Mucosa of descending colon (tissue), 3 donors: ENCODE measurements at places on chromosomes 6 and 20.
A peak's percentile ranks its signal among the peaks of the same experiment; 100 is the strongest.

DNA sequence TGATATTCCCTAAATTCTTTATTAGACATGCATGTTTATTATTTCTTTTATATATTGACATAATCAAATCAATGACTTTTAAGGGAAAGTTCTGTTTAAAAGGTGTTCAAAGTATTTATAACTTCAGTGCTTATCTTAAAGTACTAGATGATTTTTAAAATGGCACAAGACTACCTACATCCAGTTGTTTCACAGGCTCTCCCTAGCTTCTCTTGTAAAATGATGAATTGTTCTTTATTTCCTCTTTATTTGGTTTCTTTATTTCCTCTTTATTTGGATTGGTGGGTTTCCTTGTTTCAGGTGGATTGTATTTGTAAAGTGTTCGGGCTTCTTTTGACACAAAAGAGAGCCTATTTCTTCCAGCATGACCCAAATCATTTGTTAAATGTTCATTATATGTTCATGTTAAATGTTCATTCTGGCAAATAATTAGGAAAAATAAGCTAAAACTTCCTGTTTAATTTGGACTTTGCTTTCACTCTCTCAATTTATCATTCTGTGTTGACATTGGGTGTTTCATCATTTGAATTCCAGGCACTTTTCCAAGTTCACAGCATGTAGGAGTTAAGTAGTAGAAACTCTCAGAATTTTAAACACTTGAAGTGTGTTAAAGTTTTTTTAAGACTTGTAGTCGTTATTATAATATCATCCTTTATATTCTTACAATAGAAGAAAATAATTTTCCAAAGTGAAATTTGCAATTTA lies 24.6 kb downstream of the MLIP start:
- peak; percentile 23 for DNase-seq

DNA sequence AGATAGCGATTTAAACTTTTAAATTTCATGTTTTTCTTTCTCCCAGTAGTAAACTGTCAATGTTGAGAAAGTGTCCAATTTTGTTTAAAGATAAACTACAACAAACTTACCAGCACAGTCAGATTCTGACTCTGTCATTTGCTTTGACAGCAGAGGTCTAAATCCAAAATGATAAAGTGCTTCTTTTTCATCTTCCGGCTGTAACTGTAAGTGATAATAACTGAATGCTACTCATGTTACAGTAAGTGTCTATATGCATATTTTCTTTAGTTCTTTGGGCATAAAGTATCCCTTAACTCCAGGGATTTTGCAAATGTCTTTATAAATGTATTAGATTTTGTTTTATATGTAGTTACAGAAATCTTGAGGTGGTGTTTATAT lies 610.4 kb downstream of the RFPL4B start:
- no peak for DNase-seq

- DNase-seq, result peak; percentile 6
Observed at GRCh38 chr20:61667056-61667792, 398.5 kb downstream of the TAF4 start.

DNA sequence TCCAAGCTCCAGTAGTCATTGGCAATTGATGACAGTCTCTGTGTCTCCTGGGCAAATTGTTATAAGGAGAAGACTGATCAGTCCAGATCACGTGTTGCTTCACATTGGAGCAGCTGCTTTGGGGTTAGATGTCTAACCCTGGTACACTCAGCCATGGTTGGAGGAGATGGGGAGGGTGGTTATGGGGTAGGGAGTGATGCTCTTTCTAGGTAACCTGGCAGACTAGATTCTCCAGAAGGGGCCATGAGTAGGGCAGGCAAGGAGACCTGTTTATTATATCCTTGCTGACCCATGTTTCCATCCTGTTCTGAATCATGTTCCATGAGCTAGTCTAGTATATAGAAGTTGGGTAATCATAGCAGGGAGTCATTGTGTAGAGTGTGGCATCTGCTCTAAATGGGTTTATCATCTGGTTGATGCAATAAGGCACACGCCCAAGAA lies 50.8 kb upstream of the BACH2 start:
- no peak for DNase-seq

- DNase-seq, result peak; percentile 40
Observed at GRCh38 chr20:51542033-51542570, 417 bp downstream of the NFATC2 start.
